ENCODE measurements at places on chromosomes 12 and 14.

DNA sequence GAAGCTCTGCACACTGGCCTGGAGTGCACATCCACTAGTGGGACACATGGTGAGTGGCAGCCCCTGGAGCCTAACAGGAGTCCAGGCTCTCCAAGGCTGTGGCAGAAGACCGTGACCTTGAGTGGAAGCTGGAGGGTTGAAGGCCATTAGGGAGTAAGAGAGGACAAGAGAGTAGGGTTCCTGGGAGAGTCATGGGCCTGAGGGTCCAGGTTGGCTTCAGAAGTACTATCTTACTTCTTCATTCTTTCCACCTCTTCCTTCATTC lies 406 bp downstream of the IL23A start:
- no peak for DNase-seq

- no peak for DNase-seq
Observed at GRCh38 chr14:94021416-94022157, 4.6 kb upstream of the OTUB2 start.

GRCh38 chr12:87127272-87127671 lies 871.1 kb upstream of the MGAT4C start:
- DNase-seq = no peak

- no peak for DNase-seq
Observed at GRCh38 chr12:107458163-107458562, 227.4 kb upstream of the PWP1 start.

GRCh38 chr12:39831587-39832315 lies 212.1 kb upstream of the ABCD2 start:
- DNase-seq = no peak

- DNase-seq = no peak
Observed at GRCh38 chr14:68771631-68772030, 21.2 kb downstream of the ZFP36L1 start.

DNA sequence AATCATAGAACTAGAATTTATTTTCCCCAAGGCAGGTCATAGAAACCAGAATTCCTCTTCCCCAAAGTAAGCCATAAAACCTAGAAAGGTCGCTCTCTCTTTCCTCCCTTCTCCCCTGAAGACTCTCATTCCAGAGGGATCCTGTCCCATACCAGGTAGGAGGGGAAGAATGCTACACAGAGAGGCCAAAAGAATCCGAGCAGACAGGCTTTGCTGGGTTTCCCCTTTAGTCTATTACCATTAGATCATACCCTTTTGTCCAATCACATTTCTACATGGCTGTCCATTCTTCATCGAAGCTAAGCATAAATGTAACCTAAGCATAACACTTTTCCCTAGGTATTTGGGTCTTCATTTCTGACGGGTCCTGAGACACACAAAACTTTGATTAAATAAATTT lies 204.5 kb downstream of the SPTSSA start:
- no peak for DNase-seq

- DNase-seq = no peak
Observed at GRCh38 chr12:95259368-95259767, 41.8 kb downstream of the VEZT start.

GRCh38 chr12:13599176-13599575 lies 382.2 kb downstream of the GRIN2B start:
- DNase-seq = no peak

DNA sequence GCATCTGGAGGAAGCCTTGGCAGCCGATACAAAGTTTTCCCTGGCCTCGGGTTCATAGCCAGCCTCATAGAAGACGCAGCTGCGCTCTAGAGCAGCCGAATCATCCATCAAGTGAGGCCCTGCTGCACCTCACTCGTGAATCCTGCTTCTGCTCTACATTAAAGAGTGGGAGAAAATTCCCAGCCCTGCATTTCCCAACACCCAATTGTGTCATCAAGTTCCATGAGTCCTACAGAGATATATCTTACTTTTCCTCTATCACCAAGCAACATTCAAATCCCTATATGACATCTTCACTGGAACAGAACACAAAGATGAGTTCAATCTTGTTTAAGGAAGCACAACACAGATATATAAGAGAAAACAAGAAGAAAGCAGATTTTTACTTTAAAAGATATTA lies 139.3 kb downstream of the TTC7B start:
- no peak for DNase-seq

DNA sequence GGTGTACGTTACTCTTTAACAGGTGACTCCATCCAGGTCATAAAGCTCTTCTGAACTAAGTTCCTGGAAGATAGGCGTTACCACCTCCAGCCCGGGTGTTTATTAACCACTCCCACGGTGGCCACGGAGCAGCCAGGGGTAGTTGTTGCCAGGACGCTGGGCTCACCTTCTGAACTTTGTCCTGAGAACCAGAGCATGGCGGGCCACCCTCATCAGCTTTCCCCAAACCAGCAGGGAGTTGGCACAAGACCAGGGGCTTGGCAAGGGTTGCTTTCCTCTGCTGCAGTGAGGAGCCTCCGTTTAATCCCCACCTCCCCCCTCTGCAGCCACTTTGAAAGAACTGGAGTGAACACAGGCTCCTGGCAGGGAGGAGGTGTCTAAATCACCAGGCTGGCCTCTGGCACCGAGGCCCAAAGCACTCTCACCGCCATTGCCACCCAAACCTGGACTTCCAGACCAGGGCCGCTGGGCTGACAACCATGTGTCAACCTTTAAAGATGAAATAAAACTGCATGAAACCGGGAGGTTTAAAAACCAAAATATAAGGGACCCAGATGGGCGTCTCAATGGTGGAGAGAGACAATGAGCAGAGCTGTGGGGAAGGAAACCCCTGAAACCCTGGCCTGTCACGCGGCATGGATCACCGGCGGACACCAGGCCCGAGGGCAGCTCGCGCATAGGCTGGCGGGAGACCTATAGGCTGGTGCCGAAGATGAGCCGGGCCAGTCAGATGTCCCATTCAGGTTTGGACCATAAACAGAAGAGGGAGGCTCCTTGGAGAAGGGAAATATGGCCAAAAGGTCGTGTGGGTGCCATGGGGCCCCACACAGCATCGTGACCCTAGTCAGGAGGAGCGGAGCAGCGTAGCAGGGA lies 30.9 kb upstream of the TDRD9 start:
- no peak for DNase-seq

GRCh38 chr14:103528146-103528586 lies 830 bp upstream of the TRMT61A start:
- DNase-seq = no peak
